Suprapubic skin (tissue), 4 donors: ENCODE measurements at places on chromosomes 12 and 14. TPM values are rescaled to one million over a fixed set of nuclear protein-coding genes. Genes with fewer than 3 reads are reported as not detected.

- peaks cover 1% of the 10 kb centered on the region for H3K4me1 ChIP-seq
- no peak overlapping the region for H3K27ac ChIP-seq
- DNase-seq: no peak
- peaks cover 6% of the 10 kb centered on the region for H3K27me3 ChIP-seq
- H3K4me3 ChIP-seq: no peak overlapping the region
- no peaks in the 10 kb centered on the region for H3K36me3 ChIP-seq
Observed at GRCh38 chr12:51806896-51807295, 41.6 kb downstream of the FIGNL2 start.

DNA sequence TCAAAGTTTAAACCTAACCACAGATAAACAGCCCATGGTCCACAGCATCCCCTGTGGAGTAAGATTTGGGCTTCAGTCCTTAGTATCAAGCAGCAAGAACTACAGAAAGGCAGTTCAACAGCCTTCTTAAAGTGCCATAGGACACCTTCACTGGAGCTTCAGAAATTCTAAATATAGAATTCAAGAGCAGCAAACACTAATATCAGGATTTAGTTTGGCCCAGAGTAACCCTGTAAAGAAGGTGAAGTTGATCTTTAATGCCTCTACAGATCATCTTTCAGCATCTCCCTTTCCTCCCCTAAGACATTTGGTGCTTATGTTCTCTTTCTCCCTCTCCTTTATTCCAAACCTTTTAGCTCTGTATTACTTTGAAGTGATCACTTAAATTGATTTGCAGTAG lies 59.5 kb upstream of the ARHGAP5 start:
- no peak overlapping the region for H3K27ac ChIP-seq
- H3K4me3 ChIP-seq: no peak overlapping the region
- no peaks in the 10 kb centered on the region for H3K27me3 ChIP-seq
- H3K4me1 ChIP-seq: peaks cover 17% of the 10 kb centered on the region
- no peaks in the 10 kb centered on the region for H3K36me3 ChIP-seq

Gene COQ10A
- 7.2 TPM for total RNA-seq

- no peaks in the 10 kb centered on the region for H3K4me1 ChIP-seq
- no peaks in the 10 kb centered on the region for H3K36me3 ChIP-seq
- H3K27ac ChIP-seq: no peak overlapping the region
- no peak for DNase-seq
- no peaks in the 10 kb centered on the region for H3K27me3 ChIP-seq
Observed at GRCh38 chr12:46503637-46504175, 131.1 kb upstream of the SLC38A2 start.

- peaks cover 8% of the 10 kb centered on the region for H3K4me1 ChIP-seq
- no peak overlapping the region for H3K4me3 ChIP-seq
- no peaks in the 10 kb centered on the region for H3K27me3 ChIP-seq
- DNase-seq: no peak
Observed at GRCh38 chr12:95182868-95183415, 34.3 kb downstream of the FGD6 start.
